ENCODE measurements at places on chromosomes 3 and 15.

- DNase-seq = no peak
Measured at GRCh38 chr3:122898298-122898697, 103.4 kb downstream of the SLC49A4 start.

DNA sequence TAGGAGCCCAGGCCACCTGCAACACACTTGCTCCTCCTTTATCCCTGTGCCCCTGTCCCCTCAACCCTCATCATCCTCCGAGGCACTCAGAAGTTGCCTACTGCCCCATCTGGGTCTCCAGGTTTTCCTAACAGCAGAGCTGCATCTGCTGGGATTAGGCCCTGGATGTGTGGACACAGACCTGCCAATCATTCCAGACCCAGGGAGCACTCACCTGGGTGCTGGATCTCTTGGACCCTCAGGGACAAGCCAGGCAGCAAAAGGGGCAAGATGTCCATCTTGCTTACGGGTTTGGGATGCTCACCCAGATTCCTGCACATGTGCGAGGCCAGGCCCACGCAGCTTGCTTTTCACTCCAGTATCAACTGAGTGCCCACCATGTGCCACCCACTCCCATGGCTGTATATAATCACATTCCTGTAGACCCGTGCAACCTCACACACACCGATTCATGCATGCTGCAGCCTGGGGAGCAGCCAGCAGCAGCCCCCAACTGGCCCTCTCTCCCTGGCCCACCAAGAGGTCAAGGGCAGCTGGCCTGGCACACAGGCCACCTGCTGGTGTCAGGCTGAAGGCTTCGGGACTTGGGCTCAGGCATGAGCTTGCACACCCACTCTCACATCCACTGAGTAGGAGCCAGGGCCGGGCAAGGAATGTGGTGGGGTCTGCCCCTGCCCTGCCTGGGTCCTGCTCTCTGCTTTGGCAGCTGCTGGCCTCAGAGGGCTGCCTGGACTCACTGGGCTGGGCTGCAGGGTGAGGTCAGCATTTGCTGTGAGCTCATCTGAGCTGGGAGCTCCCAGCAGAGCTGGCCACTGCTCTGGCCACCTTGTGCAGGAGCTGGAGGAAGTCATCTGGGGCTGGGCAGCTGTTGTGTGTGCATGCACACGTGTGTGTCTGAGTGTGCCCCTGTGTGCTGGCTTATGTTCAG is 14.9 kb downstream of the PRKCD start:
- no peak for DNase-seq

DNA sequence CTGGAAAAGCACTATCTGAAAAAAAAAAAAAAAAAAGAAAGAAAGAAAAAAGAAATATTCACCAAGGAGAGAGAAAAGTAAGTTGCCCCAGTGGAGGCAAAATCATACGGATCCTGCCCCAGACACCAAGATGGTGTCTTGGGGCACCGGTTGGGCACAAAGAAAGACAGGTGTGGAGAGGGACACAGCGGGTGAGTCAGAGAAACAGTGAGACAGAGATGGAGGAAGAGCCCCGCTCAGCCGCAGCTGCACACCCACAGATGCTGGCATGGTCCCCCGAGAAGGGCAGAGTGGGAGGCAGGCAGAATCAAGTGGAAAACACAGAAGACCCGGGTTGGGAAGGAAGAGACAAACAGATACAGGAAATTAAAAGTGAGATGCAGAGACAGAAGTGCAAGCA is 129.7 kb upstream of the SMAD3 start:
- no peak for DNase-seq

DNA sequence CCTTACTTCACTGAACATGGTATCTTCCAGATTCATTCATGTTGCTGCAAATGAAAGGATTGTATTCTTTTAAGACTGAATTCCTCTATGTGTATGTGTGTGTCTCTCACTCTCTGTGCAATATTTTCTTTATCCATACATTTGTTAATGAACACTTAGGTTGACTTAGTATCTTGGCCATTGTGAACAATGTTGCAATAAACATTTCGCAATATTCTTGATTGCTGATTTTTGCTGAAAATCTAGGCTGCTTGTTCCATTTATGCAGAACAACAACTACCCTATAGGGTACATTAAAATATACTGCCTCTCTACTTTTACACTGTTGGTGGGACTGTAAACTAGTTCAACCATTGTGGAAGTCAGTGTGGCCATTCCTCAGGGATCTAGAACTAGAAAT is 732.4 kb downstream of the CADM2 start:
- no peak for DNase-seq

GRCh38 chr3:111173328-111173900 is 101.8 kb downstream of the NECTIN3 start:
- no peak for DNase-seq

DNA sequence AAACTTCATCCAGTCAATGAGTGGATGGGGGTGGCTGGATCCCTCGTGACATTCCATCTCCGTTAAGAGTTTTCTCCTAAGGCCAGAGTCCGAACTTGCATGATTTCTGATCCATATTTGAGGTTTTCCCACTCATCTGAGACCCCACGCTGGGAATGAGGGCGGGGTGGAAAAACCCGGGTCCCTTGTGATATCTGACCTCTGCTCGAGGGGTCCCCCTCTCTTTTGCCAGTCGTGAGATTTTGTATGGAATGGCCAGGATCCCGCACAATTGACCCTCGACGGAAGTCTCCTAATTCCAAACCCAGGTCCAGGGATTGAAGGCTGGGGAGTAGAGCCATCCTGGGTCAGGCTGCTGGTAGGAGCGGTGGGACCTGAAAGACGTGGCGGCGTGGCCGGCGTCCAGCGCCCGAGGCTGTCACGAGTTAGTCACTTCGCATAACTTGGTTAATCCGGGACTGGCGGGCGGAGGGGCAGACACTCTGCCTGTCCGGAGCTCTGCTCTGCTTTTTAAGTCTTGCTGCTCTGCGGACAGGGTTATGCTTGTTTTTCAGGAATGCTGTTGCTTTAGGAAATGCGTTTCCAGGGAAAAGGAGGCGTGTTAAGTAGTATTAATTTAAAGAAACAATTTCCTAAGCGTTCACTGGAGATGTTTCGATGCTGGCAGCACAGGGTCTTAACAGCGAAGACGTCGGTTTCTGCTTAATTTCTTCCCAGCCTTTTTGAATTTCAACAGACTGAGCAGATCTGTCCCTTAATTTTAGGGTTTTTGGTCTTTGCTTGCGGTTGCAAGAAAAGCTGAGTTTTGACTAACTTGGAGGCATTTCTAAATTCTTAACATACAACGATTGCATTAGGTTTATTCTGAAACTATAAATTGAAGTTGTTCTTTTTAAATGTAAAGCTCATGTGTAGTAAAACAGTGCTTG is 69.7 kb upstream of the LRRFIP2 start:
- peak; percentile 12 for DNase-seq

DNA sequence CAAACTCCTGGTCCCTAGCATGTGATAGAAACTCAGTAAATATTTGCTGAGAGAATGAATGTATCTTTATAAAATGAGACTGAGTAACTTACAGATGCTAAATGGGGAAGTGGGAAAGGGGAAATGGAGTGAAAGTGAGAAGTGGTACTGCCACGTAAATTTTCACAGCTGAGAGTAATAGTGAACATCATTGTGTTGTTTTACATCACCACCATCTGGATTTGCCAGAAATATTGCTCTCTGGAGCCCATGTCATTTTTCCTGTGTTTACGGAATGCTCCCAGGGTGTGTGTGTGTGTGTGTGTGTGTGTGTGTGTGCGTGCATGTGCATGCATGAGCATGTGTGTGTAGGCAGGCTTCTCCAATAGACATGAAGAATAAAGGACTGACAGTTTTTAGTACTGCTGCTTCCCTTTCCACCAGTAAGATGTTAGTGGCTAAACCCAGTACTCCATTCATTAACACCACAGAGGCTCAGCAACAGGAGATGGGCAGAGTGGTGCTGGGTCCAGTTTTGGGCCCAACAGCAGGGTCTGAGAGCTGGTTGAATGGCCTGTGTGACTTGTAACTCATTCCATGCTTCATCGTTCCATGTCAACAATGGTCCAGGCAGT is 57.3 kb downstream of the DIPK2A start:
- DNase-seq = no peak

DNA sequence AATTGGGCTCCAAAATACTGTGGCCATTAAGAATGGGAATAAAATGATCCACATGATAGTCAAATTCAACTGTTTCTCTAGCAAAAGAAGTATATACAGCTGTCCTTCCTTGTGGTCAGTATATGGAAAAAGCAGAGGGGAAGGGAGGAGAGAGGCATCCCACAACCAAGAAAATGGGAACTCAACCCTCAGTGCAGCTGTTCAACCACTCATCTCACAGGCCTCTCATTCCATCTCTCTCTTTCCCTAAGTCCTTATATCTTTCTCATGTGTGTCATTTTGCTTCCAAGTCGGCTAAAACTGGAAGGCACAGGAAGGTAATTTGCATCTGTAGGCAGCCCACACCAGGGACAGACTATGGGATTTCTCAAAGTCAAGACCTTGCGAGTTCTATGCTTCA is 27.5 kb downstream of the AVEN start:
- DNase-seq = no peak

DNA sequence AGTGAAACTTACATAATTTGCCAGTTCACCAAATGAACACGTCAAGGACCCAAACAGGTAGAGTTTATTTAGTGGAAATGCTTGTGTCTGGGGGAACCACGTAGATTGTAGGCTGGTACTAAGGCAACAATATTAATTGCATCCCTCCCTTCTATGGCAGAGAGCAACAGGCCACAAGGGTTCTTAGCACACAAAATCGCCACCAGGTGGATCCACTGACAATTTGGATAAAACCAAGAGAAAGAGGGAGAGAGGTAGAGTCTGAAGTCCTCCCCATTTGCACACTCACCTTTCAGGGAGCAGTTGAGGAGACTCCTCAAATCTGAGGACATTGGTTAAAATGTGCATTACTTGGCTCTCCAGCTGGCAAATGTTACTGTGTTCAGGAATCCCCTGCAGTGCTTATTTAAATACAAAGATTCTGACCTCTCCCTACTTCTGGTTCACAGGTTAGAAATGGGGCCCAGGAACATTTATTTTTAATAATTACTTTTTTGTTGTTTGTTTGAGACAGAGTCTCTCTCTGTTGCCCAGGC is 181.0 kb upstream of the FEZF2 start:
- DNase-seq = no peak

GRCh38 chr3:124924741-124925140 is 9.8 kb downstream of the MUC13 start:
- no peak for DNase-seq

DNA sequence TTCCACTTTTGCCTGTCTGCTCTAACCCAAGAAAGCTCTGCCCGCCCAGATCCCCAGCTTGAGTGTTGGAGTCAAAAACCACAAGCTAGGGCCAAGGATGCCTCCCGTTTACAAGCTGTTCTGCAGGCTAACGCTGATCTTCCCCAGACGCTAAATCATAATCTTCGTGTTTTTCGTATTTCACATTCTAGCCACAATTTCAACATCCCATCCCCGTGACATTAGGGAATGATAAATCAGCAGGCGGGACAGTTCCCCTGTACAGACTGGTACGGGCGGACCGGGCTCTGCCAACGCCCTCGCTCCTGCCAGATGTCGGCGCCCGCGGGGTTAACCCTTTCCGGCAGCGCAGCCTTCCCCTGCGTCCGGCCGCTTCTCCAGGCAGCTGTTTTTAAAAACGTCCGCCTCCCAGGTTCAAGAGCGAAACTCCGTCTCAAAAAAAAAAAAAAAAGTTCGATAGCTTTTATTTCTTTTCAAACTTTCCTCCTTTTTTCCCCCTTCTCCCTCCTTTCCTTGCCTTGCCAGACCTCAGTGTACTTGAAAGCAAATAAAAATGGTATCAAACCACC is 81.0 kb upstream of the BNC1 start:
- DNase-seq = no peak

GRCh38 chr3:37902674-37903073 is 41.0 kb downstream of the CTDSPL start:
- no peak for DNase-seq

DNA sequence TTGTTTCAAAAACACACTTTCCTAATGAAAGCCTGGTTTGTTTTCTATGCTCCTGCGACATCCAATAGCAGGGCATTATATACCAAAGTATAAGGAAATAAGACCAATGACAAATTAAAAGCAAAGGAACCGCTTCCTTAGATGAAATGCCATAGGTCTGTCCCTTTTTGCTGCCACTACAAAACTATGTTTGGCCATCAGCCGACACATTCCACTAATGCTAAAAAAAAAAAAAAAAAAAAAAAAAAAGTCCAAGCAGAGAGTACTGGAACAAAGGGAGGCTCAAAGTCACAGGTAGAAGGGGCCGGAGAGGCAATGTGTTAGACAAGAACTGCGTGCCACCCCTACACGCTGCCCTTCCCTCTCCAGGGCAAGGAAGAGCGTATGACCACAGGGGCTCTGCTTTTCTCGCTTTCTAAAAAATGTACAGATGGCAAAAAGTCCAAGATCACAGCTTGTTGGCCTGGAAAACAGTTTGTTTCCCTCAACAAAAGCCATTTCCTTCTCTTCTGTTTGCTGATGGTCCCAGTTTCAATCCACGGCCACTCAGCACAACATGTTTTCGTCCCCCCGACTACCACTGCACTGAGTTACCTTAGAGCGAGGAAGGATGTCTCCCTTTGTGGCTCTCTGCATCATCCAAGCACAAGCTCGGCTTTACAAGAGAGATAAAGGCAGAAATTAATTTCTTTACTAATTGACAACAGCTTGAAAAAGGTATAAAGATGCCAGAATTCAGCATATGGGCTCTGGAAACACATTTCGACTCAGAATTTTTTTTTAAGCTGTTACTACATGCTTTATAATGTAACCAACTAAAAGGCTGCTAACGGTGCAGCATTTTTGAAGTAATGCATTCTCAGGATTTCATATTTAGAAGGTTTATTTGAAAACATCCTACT is 70.8 kb downstream of the ABTB1 start:
- DNase-seq = no peak

- DNase-seq = no peak
Measured at GRCh38 chr15:52417957-52418356, 110.7 kb downstream of the MYO5A start.

- DNase-seq = no peak
Measured at GRCh38 chr15:60316961-60317360, 80.8 kb downstream of the ANXA2 start.

- no peak for DNase-seq
Measured at GRCh38 chr3:161489395-161489794, 7.2 kb upstream of the OTOL1 start.

GRCh38 chr3:59866076-59866475 is 816.3 kb upstream of the CFAP20DC start:
- no peak for DNase-seq

- DNase-seq = no peak
Measured at GRCh38 chr3:38027466-38028465, 1.7 kb downstream of the PLCD1 start.

GRCh38 chr3:196501316-196502044 is 2.1 kb downstream of the RNF168 start:
- no peak for DNase-seq

GRCh38 chr15:28098766-28099554 is at the start of gene OCA2:
OCA2 (minus strand) TSS chr15:28099315; CDS start chr15:28081874, 17,441 bp downstream.
- no peak for DNase-seq

DNA sequence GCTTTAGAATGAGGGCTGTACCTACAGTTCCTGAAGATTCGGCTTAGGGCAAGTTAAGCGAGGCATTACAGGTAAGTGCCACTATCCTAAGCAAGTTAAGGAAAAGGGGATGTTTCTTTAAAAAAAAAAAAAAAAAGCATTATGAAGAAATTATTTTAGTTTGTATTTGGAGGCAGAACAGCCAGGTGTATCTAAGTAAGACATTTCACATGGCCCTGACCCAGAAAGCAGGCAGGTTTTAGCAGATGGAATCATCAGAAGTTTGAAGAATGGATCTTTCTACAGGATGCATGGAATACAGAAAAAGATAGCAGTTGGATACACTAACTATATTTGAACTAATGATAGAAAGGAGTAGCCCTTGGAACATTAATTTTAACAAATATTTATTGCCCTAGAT is 105.6 kb downstream of the OSBPL10 start:
- no peak for DNase-seq

- DNase-seq = no peak
Measured at GRCh38 chr3:30811151-30811795, 83.2 kb downstream of the GADL1 start.
